Caki2 (cell line): ENCODE measurements at places on chromosomes 7 and 10. TPM values are rescaled to one million over a fixed set of nuclear protein-coding genes. Genes with fewer than 3 reads are reported as not detected.

Gene ARMC3
- 4.0 and 5.2 TPM in 2 replicates for total RNA-seq

GRCh38 chr7:34069676-34070075 is 164.3 kb downstream of the BMPER start:
- no peak for DNase-seq

DNA sequence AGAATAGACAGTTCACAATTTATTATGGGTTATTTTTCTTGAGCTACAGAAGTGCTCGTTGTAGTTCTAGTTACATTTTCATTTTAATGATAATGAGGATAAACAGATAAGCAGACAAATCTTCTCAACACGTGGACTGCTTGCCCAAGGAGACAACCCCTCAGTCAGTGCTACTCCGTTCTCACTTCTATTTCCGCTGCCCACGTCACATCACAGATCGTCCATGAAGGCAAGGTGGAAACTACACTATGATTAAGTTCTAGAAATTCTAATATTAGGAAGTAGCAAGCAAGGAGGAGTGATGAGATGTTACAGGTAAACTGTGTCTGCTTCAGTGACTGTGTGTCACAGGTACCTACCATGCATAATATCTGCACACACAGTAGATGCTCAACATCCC is 210.5 kb downstream of the CHCHD3 start:
- DNase-seq = no peak

DNA sequence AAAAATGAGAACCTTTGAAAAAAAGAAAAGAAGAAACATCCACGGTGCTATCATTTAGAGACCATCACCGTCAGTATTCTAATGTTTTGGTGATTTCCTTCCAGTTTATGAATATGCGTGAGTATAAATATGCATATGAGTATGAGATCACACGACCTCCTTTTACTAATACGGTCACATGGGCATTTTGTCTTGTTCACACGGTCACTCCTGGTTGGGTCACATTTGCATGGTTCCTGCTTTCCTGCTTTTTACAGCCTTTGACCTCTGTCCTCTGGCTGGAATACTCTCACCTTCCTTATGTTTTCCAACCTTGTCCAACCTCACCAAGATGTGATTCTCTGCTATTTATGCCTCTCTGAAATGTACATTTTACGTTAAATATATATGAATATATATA is 25.3 kb upstream of the LMTK2 start:
- no peak for DNase-seq
